ENCODE measurements at places on chromosomes 11 and 22. TPM values are rescaled to one million over a fixed set of nuclear protein-coding genes. Genes with fewer than 3 reads are reported as not detected.

Gene CHRNA10
- 0.73 TPM for total RNA-seq

Gene CCDC81
- 1.0 TPM for total RNA-seq

Gene SLC22A9
- total RNA-seq: not detected

Gene OR9G1
- not detected for total RNA-seq

Gene CHCHD10
- 170 TPM for total RNA-seq
